Stimulated activated CD4-positive, alpha-beta T cell treated with anti-CD3 and anti-CD28 coated beads, Interleukin-1b, Interleukin-23, amount 100 ng/mL, for 1 hour (primary cell): ENCODE measurements at places on chromosomes 2 and 18.

DNA sequence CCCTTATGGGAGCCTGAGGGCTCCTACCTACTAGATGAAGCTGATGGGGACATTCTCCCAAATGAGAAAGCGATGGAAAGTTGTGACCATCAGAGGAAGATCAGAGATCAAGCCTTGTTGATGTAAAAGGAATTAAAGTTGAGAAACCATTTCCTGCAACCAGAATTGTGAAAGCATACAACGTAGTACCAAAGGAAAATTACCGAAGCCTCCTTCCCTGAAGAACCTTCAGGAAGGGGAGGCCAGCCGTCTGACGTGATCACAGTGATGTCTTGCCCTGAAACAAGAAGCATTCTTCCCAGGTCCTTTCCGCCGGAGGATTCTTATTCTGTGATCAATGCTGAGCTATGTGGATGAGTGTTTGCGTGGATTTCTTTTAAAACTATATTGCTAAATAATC lies 211.6 kb upstream of the TNP1 start:
- DNase-seq, result no peak

DNA sequence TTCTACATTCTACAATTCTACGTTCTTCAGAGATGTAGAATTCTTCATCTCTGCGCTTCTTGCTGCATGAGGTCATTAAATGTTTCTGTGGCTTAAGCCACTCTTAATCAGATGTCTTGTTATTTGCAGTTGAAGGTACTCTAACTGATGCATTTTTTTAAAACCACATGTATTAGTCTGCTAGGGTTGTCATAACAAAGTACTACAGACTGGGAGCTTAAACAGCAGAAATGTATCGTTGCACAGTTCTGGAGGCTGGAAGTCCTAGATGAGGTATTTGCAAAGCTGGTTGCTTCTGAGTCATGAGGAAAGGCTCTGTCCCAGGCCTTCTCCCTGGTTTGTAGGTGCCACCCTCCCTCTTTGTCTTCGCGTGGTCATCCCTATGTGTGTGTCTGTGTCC lies 176.3 kb upstream of the GLI2 start:
- DNase-seq, result no peak

GRCh38 chr18:24846138-24846537 lies 385.7 kb downstream of the HRH4 start:
- no peak for DNase-seq

- no peak for DNase-seq
Measured at GRCh38 chr18:73535189-73535588, 612.4 kb downstream of the FBXO15 start.

GRCh38 chr2:13089971-13090370 lies 373.2 kb downstream of the TRIB2 start:
- no peak for DNase-seq

DNA sequence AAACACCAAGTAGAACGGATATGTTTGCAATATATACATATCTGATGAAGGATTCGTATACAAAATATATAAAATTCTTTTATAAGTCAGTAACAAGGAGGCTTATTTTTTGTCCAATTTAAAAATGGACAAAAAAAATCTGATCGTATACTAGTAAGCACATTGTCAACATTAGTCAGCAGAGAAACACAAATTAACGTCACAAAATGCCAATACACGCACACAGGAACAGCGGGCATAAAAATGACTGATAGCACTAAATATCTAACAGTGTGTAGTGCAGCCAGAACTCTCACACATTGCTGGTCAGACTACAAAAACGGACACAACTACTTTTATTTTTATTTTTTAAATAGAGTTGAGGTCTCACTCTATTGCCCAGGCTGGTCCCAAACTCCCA lies 69.5 kb downstream of the LAMA1 start:
- DNase-seq, result no peak

DNA sequence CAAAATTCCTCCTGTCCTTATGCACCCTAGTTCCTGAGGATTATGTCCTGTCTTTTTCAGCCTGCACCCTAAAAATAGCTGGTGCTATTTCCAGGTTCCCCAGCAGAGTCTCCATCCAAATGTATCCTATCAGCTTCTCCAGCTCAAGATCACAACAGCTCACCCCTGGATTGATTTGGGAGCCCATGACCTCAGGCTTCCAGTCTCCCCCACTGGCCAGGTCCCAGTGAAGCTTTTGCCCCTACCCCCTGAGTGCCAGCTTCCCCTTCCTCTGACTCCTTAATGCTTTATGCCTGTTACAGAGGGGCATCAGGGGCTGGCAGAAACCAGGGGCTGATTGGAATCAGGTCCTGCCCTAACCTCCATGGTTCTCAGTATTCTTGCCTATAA lies 76.9 kb upstream of the DAPL1 start:
- no peak for DNase-seq

DNA sequence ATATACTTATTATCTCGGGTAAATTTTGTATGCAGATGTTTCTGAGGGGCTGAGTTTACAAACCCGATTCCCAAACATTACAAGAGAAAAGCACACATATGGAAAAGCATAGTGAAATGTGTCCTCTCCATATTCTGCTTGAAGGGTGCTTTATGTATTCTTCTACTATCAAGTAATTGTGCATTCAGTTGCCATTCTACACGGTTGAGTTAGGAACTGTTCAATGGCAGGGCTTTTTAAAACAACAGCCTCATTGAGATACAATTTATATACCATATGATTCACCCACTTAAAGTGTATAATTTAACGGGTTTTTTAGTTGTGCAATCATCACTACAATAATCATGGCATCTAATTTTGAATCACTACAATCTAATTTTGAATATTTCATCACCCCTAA lies 138.4 kb upstream of the DLGAP1 start:
- DNase-seq, result no peak

DNA sequence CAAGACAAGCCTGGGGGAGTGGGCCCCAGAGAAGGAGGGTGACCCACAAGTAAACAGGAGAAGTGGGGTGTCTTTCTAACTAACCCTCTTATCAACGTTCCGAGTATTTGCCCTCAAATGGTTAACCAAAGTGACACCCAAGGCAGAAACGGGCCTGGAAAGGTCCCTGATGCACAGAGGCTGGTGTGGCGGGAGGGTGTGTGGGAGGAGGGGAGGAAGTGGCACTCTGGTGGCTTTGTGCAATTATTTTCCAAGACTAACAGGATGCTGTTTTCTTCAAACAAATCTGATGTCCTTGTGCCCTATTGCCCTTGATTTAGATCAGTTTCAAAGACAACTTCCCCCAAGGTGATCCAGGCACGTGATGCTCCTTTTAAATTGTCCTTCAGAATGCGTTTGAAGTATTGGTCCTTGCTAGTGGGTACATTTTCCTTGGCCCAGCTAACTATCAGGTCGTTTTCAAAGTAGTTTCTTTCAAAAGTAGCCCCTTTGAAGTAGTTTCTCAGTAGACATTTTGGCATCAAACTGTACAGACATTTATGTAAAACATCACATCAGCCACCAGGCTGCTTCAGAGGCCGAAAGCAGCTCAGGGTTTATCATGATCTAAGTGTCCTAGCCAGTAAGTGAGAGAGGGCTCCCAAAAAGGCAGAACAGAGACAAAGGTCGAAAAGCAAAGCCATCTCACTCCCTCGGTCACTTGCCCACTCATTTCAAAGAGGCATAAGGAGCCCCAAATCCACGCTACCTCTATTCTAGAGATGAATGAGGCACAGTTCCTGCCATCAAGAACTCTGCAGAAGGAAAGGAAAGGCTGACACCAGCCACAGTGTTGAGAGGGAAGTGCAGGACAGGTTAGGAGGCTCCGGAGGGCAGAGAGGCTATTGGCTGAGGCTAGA lies 371.1 kb upstream of the ID2 start:
- DNase-seq, result no peak

DNA sequence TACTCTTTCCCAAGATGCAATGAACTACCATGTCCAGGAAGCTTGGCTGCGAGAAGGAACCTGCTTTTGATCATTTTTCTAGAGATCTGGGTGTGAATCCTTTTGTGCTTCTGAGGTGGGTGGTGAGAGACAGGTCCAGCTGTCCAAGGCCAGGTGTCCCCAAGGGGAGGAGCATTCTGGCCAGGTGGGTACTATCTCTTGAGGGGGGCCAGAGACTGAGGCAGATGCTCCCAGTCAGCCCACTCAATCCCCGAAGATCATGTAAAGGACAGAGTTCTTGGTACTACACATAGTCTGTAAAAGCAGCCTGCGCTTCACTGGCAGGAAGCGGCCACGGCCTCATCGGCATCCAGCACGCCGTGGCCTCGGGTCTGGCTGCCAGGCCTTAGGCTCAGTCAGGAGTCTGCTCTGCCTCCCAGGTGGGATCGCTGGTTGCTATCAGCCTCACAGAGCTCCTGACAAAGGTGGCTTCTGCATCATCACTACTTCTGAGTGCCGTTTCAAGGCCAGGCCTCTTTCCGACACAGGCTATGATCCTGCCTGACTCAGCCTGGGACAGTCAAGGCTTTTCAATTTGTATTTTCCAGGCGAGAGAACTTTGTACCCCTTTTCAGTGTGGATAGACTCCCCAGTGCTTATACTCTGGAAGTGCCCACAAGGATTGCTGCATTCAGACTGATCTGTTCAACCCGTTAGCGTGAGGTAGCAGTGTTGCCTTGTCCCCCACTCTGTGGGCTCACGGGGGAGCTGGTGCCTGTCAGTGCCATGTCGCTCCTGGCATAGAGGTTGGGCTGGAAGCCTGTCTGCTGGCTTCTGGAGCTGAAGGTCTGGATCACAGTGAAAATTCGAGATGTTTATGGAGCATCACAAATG lies 29.1 kb downstream of the STK25 start:
- DNase-seq, result no peak

- DNase-seq, result no peak
Measured at GRCh38 chr18:9095297-9096006, 7.0 kb upstream of the NDUFV2 start.

DNA sequence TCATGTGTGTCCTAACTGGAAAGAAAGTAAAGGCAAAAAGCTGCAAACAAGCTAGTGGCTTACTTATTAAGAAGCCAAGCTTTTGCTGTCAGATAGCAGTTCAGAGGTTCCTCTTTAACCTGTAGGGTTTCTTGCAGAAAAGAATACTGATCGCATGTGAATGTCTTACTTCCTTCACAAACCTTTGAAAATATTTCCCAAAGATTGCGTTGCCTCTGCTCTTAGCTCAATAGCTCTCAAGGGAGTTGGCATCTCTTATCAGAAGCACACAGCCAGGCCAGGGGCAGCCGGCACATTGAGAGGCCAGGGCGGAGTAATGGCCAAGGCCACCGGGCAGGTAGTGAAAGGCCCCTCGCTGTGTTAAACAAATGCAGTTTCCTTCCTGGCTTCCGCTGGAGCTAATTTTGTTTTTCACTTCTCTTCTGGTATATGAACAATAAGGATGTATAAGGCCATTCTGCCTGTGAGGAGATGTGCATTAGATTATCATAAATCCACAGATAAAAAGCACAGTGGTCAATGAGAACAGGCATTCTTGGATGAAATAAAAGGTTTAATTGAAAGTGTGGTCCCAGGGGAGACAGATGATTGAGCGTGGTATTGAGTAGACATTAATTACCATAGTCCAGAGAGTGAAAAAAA lies 542.4 kb upstream of the NRP2 start:
- DNase-seq, result no peak

DNA sequence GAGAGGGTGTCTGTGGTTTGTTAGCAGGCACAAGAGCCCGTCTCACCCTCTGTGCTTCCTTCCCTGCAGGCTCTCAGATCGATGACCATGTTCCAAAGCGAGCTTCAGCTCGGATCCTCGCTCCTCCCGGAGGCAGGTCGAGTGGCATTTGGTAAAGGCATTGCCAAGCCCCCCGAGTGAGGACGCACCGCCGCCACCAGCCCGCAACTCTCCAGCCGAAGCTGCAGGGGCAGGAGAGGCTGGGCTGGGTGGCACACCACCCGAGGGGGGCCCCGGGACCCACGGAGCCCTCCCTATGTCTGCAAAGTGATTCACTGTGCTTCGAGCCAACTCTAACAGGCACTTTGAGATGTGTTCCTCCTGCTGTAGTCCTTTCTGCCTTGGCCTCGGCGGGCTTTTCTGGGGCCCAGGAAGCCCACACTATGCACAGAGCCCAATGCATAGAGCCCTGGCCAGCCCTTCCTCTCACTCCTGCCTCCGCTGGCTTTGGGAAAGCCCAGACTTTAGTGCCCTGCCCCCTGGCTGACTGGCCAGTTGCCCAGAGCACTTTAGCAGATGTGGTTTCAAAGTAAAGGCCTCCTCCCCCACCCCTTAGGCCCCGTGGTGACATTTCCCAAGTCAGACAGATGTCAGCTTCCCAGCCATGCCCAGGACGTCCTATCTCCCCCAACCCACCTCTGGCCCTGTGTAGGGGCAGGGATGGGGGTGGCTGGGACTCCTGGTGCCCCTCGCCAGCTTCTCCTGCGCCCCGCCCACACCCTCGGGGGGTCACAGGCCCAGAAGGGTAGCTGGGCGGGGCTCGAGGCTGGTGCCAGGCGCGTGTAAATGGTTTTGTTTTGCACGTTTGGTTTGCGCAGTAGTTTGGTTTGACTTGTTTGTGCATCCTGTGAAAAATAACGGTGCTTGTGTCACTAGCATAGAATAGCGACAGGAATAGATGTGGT lies 23.3 kb upstream of the MAPRE3 start:
- DNase-seq, result no peak

- DNase-seq, result no peak
Measured at GRCh38 chr2:80461505-80462197, 157.1 kb upstream of the LRRTM1 start.

- no peak for DNase-seq
Measured at GRCh38 chr2:184206045-184206444, 392.3 kb upstream of the ZNF804A start.

DNA sequence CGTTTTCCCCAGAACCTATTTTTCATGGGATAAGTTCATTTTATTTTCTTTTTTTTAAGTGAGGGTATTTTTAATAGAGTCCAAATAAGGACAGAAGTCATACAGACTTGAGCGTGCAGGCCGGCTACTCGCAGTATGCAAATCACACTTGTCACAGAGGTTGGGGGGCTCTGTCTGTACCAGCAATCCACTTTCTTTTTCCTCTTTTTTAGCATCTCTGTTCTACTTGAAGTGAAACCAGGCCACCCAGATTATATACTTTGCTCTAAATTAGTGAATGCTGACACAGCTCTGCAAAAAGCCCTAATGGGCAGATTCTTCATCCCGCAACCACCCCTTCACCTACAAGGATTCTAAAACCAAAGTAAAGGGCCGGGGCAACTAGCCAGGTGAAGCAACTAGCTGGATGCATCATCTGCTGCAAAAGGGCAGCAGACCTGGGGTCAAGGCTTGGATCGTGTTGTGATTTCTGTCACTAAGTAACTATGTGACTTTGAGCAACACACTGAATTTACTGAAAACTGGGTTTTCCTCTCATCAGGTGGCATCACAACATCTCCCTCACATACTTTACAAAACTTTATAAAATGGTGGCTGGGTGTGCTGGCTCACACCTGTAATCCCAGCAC lies 18.4 kb downstream of the KDSR start:
- no peak for DNase-seq

GRCh38 chr18:72555968-72556367 lies 11.8 kb upstream of the CBLN2 start:
- DNase-seq, result no peak

DNA sequence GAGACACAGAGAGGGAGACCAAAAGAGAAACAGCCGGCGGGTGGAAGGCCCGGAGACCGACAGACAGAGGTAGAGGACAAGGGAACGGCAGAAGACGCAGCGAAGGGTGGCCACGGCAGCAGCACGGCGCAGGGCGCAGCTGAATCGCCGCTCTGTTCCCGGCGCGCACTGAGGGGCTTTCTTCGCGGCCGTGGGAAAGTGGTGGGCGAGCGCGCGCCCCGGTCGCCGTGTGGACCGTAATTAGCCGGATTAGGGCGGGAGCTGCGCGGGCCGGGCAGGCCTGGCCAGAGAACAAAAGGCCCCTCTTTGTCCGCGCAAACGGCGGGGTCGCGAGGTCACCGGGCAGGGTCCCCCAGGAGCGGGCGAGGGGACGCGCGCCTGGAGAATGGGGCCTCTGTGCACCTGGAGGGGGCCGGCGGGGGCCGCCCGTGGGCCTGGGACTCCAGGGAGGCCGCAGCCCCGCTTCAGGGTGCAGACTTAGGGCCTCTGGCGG lies 158.3 kb downstream of the ZFP36L2 start:
- no peak for DNase-seq

GRCh38 chr2:235066895-235067294 lies 115.1 kb downstream of the SH3BP4 start:
- DNase-seq, result no peak
